Epithelial cell of esophagus (primary cell): ENCODE measurements at places on chromosomes 6 and 20.

GRCh38 chr6:119673741-119674140, 324.2 kb upstream of the MAN1A1 start:
- no peak for DNase-seq

GRCh38 chr20:15708984-15709598, 864.2 kb downstream of the KIF16B start:
- DNase-seq, result peak; percentile 42

DNA sequence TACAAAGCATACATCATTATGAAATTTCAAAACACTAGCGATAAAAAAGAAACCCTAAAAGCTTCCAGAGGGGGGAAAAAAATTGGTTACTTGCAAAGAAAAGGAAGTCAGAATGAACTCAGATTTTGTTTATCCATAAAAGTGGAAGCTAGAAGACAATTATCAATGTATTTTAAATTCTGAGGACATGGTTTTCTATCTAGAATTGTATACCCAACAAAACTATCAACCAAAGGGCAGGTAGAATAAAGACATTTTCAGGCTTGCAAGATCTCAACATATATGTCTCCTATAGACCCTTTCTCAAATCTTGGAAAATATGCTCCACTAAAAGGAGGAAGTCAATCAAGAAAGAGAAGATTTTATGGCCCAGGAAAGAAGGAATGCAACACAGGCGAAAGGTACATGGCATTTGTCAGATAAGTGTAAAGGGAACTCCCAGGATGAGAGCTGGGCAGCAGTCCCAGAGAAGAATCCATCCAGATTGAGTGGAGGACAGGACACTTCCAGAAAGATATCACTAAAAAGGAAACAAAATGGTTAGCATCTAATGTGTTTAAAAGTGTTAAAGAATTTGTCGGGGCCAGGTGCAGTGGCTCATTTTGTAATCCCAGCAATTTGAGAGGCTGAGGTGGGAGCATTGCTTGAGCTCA, 45.4 kb upstream of the ZFAND3 start:
- DNase-seq, result no peak

DNA sequence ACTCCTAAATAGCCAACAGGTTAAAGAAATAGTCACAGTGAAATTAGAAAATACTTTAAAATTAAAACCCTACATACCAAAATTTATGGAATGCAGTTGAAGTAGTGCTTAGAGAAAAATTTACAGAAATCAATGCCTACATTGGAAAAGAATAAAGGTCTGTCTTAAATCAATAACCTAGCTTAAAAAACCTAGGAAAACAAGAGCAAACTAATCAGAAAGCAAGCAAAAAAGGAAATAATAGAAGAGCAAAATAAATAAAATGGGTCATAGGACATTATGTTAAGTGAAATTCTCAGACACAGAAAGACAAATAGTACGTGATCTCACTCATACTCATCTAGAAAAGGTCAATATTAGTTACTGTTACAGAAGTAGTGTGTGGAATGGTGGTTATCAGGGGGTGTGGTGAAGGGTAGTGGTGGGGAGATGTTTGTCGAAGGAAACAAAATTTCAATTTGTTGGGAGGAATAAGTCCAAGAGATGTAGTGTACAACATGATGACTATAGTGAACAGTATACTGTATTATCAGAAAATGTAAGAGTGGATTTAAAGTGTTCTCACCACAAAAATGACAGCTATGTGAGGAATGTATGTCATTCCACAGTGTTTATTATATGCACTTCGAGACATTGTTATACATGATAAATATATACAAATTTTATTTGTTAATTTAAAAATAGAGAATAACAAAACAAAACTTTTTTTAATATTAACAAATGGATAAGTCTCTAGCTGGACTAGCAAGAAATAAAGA, 423.6 kb downstream of the CDH26 start:
- DNase-seq, result no peak

- no peak for DNase-seq
Measured at GRCh38 chr6:108989700-108990099, 104.9 kb downstream of the SESN1 start.

GRCh38 chr20:24684956-24685691, 215.7 kb downstream of the SYNDIG1 start:
- DNase-seq, result no peak

- no peak for DNase-seq
Measured at GRCh38 chr6:63637865-63638445, 2.4 kb downstream of the PHF3 start.

DNA sequence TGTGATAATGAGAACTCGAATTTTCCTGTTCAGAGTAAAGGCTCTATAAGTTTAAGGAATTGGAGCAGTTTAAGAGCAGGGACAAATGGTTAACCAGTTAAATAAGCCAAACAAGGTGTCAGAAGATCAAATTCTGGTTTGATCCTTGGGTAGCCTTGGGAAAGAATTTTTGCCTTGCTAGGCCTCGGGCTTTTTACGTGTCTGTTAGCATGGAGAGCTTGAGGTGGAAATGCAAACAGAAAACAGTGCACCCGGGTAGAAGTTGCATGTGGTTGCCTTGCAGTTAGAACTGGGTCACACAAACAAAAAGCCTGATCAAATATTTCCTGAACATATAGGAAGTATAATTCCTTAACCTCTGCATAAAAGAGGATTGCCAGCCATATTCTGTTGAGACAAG, 58.3 kb downstream of the RIN2 start:
- no peak for DNase-seq

DNA sequence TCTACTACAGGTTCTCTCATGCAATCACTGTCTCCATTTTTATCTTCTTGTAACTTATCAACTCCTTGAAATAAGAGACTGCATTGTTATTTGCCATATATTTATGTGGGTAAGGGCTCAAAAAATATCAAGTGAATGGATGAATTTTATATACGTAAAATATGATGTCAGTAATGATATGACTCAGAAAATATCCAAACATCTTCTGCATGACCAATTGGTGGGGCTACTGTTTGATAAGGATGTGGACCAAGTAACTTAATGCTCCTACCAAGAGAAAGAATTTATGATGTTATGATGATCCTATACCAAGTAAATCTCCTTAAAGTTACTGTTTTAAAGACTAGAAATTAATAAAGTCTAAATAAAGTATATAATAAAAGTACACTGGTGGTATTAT, 103.7 kb downstream of the OGFRL1 start:
- no peak for DNase-seq

DNA sequence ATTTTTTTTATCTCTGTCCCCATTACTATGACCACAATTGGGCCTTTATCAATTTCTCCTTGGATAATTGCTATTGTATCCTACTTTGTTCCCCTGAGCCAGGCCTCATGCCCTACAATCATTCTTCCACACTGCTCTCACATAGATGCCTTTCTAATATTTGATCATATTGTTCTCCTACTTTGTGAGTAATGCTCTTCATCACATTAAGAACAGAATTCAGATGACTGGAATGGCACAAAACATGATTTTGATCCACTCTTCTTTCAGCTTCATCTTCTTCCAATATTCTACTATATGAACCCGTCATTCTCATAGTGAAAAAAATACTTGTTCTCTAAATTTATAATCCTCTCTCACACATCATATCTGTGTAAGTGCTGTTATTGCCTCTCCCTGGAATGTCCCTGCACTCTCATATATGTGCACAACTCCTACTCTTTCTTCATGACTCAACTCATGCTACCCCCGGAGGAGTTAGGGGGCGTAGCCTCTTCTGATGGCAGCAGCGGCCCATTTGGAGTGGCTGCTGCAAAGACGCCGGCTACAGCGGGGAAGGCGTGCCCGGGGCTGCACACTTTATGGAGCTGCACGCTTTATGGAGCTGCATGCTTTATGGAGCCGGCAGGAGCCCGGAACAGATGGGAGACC, 25.3 kb upstream of the HACE1 start:
- no peak for DNase-seq

DNA sequence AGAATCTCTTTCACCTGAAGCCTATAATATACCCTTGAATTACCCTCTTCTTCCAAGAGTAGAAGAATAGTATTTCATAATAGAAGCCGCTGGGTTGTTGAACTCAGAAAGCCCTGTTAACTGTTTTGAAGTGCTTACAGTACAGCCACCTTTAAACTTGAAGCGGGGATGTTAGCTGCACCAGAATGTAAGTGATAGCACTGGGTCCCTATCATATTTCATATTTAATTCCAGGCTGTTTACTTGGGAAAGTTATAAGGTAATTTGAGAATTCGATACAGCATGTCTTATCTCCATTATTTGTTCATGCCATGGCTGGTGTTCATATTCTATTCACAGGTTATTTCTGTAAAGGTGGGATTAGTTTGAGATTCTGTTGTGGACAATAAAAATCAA, 63.5 kb upstream of the VSTM2L start:
- no peak for DNase-seq

DNA sequence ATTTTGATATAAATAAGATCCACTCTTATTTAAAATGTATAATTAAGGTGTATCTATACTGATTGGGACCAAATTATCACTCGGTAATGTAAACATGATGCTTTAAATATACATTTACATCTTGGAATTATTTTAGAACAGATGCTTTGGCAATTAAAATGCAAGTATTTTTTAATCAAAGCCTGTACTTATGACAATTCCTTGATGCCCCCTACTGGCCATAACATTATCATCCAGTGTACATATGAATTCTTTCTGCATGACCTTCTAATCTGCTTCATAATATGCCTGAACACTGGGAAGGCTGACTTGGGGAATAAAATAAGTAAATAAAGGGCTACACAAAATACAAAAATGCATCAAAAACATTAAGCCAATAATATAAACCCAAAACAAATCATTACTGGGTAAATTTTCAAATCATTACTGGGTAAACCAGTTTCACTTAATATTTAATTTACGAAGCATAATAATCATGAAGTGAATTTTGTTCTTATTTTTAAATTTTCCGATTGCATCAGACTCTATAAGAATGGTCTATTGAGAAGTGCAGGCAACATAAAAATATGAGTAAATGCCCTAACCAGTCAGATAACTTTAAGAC, 65.1 kb downstream of the CGA start:
- peak; percentile 76 for DNase-seq

- DNase-seq, result no peak
Measured at GRCh38 chr20:48953653-48954052, 32.1 kb downstream of the ARFGEF2 start.

DNA sequence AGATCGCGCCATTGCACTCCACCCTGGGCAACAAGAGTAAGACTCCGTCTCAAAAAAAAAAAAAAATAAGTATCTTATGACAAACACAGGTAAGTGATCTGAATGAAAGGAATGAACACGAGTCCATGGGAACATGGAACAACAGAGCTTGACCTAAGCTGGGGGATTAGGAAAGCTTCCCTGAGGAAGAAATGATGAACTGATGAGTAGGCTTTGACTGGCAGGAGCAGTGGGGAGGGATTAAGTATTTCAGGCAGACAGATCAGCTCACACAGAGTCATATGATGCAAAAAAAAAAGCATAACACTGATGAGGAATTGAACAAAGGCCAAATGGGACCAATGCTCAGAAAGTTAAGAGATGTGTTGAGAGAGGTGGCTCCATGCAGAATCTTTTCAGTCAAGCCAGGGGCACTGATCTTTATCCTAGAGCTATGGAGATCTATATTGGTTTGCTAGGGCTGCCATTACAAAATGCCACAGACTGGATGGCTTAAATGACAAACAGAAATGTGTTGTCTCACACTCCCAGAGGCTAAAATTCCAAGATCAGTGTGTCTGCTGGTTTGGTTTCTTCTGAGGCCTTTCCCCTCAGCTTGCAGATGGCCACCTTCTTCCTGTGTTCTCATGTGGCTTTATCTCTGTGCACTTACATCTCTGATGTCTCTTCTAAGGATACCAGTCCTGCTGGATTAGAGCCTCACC, 85.6 kb downstream of the ANKRD6 start:
- peak; percentile 76 for DNase-seq

GRCh38 chr6:154170106-154170505, 131.1 kb downstream of the OPRM1 start:
- DNase-seq, result no peak

DNA sequence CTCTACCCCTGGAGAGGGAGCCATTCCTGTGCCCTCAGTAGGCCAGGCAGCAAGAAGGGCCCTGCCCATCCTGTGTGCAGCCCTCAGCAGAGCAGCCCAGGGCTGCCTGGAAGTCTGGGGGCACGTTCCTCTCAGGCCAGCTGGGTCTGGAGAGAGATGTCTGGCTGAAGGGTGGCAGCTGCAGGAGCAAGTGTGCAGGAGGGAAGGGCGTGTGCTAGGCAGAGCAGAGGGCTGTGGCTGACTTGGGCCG, 62.7 kb downstream of the NOL4L start:
- DNase-seq, result no peak

DNA sequence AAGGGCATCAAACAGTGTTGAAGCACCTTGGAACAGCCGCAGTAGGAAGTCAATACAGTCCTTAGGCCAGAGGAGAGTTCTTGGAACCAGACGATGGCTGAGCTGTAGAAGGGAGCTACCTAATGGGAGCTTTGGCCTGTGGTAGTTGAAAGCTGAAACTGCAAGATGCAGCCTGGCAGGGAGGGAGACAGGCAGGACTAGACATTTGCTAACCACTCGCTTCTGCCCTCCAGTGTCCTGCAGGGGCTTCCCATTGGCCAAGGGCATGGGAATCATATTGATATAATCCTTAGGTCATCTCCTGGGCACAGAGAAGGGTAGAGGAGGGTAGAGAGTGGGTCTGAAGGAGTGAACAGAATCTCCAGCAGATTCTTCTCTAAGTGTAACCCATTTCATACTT, 60.4 kb downstream of the TPD52L1 start:
- no peak for DNase-seq

DNA sequence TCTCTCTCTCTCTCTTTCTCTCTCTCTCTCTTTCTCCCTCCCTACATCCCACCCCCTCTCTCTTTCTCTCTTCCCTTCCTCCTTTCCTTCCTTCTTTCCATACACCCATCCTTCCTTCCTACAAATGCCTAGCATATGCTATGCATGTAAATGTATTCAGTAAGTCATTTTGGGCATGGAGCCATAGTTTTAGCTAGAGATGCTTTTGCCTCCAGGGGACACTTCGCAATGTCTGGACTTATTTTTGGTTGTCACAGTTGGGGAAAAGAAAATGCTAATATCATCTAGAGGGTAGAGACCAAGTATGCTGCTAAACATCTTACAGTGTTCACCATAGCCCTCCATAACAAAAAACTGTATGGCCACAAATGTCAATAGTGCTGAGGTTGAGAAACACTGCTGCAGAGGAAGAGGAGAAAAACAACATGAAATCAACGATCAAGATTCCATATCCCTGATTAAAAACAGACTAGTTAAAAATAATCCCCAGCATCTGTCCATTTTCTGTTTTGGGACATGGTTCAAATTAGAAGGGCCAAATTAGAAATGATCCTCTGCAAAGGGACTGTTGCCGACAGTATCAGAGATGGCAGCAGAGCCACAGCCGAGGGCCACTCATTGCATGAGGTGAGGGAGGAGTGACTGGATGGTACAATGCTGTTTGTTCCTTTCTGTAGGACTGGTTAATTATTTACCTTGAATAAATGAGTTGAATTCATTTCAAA, 152.7 kb downstream of the SH3BGRL2 start:
- no peak for DNase-seq

DNA sequence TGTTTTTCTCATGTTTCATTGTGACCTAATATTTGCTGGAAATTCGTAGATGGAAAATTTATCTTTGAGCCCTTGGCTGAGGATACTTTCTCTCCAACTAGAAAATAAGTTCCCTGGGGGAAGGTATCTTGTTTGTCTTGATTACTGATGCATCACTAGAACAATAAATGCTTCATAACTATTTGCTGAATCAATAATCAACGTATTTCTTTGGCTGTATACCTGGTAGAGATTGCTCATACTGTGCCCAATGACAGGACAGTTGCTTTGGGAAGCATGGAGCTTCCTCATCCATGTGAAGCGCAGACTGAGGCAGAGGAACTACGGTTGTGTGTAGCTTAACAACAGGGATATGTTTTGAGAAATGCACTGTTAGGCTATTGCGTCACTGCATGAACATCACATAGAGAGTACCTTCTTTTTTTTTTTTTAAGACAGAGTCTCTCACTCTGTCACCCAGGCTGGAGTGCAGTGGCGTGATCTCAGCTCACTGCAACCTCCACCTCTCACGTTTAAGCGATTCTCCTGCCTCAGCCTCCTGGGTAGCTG, 34.2 kb upstream of the RPN2 start:
- peak; percentile 24 for DNase-seq
